Erythroblast (primary cell): ENCODE measurements at places on chromosomes 7 and 10.

- peak; percentile 31 for DNase-seq
Measured at GRCh38 chr7:128830231-128831177, at the start of gene FLNC. Gene FLNC (plus strand): TSS chr7:128830406. CDS start chr7:128830638, 232 bp downstream.

- DNase-seq: no peak
Measured at GRCh38 chr7:120583899-120584586, 273.9 kb downstream of the TSPAN12 start.

DNA sequence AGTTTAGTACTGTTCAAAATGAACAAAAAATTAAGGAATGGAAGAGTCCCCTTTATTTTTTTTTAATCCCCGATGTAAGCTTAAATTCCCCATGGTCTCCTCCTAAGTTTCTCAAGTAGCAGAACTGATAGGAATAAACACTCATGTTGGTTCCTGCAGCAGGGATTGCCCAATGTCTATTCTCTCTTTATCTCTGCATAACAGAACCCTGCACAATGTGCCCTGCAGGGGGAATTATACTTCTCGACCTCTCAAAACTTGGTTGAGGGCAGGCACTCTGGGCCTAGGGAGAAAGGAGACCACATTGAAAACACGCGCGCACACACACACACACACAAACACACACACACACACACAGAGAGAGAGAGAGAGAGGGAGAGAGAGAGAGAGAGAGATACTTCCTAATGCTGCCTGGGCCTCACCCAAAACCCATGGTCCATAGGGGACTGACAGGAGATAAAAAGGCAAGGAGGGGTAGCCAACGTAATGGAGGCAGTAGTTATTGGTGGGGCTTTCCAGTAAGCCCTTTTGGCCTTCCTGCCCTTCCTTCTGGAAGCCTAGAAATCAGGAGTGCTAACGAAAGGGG lies 22.7 kb downstream of the JAZF1 start:
- peak; percentile 70 for DNase-seq

DNA sequence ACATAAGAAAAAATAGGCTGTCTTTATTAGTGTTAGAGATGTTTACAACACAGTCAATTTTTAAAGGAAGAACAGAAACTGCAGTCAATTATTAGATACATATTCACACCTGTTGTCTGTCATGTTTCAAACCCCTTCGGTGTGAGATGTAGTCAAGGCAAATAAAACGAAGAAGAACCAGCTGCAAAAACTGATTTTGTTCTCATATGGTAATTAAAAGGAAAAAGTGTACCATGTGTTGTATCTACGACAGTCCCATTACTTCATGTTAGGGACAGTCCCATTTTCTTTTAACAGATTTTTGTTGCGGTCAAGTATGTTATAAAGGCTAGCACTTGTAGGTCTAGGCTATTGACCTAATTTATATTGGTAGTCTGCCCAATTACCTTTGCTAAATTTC lies 149.4 kb downstream of the LRRN3 start:
- DNase-seq: no peak

- no peak for DNase-seq
Measured at GRCh38 chr7:27156916-27157701, 634 bp upstream of the HOXA7 start.
